ENCODE measurements at places on chromosomes 4 and X.

- no peak for DNase-seq
Observed at GRCh38 chr4:146567396-146567795, 45.7 kb upstream of the SLC10A7 start.

GRCh38 chr4:110654254-110654635 lies 31.4 kb upstream of the PITX2 start:
- no peak for DNase-seq

- no peak for DNase-seq
Observed at GRCh38 chrX:151151665-151152267, 24.6 kb upstream of the GPR50 start.

- DNase-seq, result no peak
Observed at GRCh38 chrX:39491548-39492297, 606.0 kb downstream of the BCOR start.

GRCh38 chrX:16464369-16464768 lies 185.6 kb upstream of the S100G start:
- DNase-seq, result no peak

DNA sequence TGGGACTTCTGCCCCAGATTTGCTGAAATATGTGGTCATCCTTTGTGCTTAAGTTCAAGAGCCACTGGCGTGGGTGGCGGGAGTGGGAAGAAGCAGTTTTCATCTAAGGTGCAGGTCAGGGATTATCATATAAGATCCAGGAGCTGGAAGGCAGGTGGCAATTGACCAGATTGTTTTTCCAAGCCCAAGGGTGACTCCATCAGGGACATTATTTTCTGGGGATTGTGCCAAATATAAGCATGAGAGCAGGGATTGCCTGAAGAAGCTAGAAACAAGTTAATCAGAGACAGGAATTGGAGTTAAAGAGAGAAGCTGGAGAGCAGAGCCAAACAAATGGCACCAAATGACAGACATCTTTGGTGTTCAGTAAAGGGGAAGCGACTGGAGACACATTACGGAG lies 19.4 kb upstream of the SEL1L3 start:
- DNase-seq, result no peak

GRCh38 chrX:44306356-44306755 lies 37.1 kb downstream of the EFHC2 start:
- no peak for DNase-seq

DNA sequence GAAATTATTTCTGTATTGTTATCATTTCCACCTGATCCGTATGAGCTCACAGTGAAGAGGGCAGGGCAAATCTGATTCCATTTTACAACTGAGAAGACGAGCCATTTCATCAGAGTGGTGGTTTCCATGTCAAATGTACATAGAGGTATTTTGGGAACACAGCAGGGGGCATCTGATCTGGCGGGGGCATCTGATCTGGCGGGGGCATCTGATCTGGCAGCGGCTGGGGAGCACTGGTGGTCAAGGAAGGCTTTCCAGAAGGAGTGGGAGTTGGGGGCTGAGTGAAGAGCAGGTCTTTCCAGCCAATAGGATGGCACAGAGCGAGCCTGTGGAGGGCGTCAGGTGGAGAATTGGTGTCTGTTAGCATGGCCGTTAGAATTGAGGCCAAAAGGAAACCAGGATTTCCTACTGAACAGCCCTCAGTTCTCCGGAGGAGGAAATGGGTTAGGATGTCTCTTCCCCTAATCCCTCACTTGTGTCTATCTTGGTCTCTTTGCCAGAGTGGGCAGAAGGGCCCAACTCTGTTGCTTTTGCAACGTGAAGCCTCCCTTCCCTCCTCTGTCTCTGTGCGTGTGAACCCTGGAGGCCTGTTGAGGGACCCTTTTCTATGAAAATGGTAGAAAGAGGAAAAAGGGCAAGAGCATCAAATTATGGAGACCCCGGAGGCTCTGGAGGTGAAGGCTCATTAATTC lies 41.3 kb downstream of the RHOH start:
- no peak for DNase-seq

GRCh38 chr4:131566026-131566425 lies 1583.1 kb upstream of the PCDH10 start:
- DNase-seq, result no peak

DNA sequence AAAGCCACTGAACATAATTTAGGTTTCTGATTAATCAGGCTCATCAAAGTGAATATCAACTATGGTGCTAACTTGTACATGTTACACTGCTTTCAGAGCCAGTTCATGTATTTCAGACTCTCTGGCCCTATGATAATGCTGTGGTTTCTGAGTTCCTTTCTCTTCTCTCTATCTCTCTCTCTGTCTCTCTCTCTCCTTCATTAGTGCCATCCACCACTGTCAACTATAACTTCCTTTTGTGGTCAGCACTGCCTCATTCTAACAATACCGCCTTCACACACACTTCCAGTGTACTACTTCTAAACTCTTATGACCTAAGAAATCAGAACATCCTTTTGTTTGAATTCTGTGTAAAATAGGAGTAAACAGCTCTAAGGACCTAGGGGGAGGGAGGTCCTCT lies 907.1 kb downstream of the RPA4 start:
- no peak for DNase-seq

DNA sequence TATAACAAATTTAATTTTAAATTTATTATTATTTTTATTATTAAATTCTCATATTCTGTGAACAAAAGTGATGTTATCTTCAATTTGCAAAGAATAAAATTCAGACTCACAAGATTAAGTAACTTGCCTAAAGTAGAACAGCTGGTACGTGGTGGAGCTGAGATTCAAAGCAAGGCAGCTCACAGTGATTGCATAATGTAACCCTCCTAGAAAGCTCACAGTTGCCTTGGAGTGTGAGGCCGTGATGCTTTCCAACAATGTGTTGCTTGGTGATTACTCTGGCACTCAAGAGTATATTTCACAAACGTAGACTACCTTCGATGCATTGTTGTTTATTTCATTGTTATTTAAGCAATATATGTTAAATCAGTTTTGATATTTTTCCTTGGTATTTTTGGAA lies 1039.2 kb upstream of the PABPC4L start:
- DNase-seq, result no peak

DNA sequence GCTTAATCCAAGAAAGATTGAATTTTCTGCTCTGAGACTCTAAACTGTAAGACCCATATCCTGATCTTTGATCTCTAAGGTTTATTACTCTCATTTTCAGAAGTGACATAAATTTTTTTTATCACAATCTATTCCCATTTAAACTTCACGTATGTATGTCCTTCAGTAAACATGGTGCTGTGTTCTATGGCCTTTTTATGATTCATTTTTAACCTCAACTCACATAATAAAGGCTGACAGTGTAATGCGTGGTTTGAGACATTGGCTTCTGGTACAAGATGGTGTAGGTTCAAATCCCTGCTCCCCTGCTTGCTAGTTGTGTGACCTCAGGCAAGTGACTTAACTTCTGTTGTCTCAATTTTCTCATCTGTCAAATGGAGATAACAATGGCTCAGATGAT lies 306.0 kb upstream of the AADAT start:
- no peak for DNase-seq

DNA sequence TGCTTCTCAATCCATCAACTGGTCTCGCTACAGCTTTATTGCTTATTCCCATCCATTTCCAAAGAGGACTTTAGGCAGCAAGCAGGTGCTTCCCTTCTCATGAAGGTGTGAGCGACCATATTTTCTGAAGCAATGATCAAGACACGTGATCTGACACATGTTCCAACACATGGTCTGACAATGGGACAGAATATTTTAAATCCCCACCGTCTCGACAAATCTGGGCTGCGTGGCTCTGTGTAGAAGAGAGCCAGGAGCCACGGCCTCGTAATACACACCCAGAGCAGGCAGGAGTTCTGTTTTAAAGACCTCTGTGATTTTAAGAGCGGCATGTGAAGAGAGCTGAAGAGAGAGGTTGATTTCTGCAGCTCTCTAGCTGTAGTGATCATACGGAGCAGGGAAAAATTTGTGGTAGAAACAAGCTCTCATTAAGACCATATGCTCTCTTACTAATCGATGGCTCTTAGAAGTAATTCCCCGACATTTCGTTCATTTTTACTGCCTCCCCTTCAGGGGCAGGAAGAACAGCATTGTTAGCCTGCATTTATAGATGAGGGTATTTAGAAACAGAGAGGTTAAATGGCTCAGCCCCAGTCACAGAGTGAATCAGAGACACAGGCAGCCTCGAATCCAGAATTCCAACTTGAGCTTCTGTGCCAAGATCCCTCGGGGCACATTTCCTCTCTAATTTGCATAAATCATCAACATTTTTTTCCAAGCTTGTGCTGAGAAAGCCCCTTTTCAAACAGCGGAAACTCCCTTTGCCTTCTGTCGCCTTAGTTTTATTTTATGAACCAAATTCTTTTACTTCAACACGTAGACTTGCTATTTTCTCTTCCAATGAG lies 91.0 kb upstream of the BCOR start:
- DNase-seq, result no peak

DNA sequence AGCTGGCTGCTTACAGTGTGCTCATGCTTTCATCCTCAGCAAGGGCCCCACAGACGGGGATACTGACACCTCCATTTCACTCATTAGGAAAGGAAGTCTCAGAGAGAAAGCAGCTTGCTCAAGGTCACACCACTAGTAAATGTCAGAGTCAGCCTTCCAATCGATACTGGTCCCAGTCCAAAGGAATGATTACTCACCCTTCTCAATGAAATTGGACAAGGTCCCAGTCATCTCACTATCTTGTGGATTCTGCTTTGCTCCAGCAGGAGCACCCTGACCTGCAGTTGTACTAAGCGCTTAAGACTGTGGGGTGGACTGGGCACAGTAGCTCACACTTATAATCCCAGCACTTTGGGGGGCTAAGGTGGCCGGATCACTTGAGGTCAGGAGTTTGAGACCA lies 132.2 kb upstream of the SLC34A2 start:
- no peak for DNase-seq

GRCh38 chr4:183364025-183364424 lies 41.8 kb upstream of the CLDN24 start:
- DNase-seq, result no peak

GRCh38 chrX:23981711-23982110 lies 45.3 kb downstream of the KLHL15 start:
- no peak for DNase-seq

GRCh38 chrX:40262157-40263013 lies 164.6 kb upstream of the BCOR start:
- DNase-seq, result no peak

GRCh38 chr4:72063726-72064125 lies 31.9 kb downstream of the NPFFR2 start:
- DNase-seq, result no peak

DNA sequence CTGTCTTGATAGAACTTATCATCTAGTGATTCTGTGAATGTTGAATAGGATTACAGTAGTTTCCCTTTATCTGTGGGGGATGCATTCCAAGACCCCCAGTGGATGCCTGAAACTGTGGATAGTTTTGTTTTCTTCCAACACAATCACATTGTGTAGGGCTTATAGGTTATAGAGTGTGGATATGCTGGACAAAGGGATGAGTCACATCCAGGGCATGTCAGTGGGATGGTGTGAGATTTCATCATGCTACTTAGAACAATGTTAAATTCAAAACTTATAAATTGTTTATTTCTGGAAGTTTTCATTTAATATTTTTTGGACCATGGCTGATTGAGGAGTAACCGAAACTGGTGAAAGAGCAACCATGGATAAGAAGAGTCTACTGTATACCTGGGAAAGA lies 432.3 kb upstream of the ATOH1 start:
- DNase-seq, result no peak

DNA sequence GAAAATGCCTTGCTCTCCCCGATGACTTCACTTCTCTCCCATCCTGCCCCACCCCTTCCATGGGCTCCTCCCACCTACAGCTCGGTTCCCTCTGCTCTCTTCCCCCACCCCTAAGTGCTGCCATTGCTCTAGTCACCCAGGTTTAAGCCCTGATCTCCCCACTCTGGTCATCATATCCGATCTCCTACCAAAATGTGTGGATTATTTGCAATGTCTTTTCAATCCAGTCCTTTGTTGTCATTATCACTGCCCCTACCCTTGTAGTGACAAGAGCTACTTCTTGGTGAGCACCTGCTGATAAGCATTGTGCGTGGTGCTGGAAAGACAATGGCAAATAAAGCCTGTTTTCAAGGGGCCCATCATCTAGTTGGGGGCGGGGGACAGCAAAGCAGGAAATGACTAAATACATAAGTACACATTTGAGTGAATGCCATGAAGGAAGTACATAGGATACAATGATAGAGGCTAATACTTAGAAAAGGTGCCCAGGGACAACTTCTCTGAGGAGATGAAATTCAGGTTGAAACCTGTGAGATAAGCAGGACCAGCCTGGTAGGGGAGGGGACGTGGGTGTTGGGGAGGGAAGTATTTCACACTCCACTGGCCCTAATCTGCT lies 63.8 kb downstream of the DLG3 start:
- no peak for DNase-seq

DNA sequence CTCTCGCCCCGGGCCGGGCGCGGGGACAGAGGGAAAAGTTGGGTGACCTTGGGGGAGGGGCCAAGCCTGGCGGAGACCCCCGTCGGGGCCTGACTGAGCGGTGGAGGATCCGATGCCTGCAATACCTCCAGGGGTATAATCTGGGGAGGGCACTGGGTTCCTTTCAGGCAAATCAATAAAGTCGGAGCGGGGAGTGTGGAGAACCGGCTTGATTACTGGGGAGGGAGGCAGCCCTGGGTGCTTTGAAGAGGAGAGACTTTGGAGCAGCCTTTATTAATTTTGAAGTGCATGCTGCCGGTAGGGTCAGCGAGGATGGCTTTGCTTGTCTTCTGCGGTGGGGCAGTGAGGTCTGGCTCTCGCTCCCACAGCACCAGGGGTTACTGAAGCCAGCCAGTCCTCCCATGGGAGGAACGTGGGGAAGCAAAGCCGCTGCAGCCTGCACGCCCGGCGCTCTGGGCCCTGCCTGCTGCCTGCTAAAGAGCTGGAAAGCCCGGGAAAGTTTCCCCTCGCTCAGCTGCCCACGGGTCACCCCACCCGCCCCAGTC lies 403 bp upstream of the LGI2 start:
- DNase-seq, result no peak

- DNase-seq, result no peak
Observed at GRCh38 chrX:136587532-136587931, 55.5 kb downstream of the VGLL1 start.

DNA sequence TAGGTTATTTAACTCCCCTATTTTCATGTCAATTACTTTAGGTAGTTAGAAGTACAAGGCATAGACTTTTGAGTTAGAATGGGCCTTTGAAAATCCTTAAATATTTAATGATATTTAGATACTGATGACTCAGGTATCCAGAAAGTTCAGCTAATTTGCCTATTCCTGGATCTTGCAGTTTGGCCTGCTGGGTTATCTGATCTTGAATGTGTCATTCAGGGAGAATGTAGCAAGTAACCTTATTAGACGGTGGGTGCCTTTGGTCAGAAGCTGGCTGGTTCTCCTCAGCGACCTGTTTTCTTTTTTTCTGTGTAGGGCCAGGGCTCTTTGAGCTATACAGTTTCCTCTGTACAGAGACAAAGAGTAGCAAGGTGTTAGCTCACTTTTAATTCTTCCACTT lies 42.0 kb downstream of the MTM1 start:
- DNase-seq, result no peak

GRCh38 chr4:33171873-33172525 lies 2451.8 kb downstream of the PCDH7 start:
- no peak for DNase-seq

GRCh38 chr4:138005486-138005885 lies 236.7 kb downstream of the SLC7A11 start:
- DNase-seq, result no peak

Data from stimulated activated CD4-positive, alpha-beta T cell treated with anti-CD3 and anti-CD28 coated beads, Interleukin-1b, Interleukin-23, amount 100 ng/mL, for 1 hour (primary cell).